ENCODE measurements at places on chromosomes 4 and X. TPM values are rescaled to one million over a fixed set of nuclear protein-coding genes. Genes with fewer than 3 reads are reported as not detected.

GRCh38 chrX:17537723-17538243, 162.8 kb downstream of the NHS start:
- DNase-seq: no peak

DNA sequence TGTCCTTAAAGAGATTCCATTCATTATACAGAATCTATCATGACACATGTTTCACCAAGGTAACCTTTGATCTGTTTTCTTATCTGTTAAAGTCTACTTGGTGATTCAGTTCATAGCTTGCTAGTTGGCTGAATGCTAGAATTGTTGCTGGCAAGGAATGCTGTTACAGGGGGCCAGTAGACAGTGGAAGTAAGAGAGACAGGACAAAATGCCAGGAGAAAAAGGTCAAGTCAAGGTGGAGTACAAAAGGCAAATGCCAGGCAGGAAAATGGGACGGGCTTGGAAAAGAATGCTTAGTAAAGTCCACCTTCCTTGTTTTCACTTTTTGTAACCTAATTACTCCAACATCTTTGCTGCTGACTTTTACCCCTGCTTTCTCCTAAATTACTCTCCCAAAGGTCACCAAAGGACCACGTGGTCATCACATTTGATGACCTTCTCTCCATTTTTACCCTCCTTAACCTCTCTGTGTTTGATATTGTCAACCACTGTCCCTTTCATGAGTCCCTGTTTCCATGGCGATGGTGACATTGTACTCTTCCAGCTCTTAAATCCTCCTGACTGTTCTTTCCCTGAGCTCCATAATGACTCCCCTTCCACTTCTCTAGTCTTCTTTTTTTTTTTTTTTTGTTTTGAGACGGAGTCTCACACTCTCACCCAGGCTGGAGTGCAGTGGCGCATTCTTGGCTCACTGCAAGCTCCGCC, 24.5 kb upstream of the TAPT1 start:
- no peak for DNase-seq

DNA sequence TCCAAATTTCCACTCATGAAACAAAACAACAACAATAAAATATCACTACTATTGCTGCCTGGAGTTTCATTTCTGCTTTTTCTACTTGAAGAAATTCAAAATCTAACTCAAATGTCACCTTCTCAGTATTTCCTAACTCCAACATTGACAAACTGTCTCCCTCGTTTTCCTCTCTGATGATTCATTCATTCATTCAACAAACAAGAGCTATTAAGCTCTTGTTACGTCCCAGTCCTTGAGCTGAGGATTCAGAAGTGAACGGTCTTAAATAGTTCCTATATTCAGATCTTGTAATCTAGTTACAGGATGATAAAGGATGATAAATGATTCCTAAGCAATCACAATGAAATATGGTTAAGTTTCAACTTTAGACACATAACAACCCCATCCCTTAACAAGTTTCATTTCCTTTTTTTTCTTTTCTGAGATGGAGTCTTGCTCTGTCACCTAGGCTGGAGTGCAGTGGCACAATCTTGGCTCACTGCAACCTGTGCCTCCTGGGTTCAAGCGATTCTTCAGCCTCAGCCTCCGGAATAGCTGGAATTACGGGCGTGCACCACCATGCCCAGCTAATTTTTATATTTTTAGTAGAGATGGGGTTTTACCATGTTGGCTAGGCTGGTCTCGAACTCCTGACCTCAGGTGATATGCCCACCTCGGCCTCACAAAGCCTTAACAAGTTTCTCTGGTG, 1.7 kb downstream of the SLC9B2 start:
- DNase-seq: no peak

DNA sequence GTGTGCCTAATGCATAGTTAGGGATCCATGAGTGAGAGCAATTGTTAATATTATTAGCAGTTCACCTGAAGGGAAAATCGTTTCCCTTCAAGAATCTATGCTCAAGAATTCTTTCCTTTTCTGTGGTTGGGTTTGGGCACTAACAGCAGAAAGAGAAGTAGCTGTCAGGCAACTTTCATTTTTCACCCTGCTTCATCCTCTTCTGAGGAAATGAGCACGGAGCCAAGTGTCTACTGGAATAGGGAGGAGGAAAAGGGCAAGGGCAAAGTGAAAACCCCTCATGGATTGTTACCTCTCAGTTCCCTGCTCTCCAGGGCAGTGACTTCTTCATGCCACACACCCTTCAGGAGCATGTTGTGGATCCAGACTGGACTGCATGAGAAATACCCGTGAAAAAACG, 2.6 kb upstream of the HPGDS start:
- DNase-seq: no peak

Gene DDX53
- not detected for total RNA-seq

All from hematopoietic multipotent progenitor cell (in vitro differentiated cells).